ENCODE measurements at places on chromosomes 16 and 17. TPM values are rescaled to one million over a fixed set of nuclear protein-coding genes. Genes with fewer than 3 reads are reported as not detected.
A peak's percentile ranks its signal among the peaks of the same experiment; 100 is the strongest.

DNA sequence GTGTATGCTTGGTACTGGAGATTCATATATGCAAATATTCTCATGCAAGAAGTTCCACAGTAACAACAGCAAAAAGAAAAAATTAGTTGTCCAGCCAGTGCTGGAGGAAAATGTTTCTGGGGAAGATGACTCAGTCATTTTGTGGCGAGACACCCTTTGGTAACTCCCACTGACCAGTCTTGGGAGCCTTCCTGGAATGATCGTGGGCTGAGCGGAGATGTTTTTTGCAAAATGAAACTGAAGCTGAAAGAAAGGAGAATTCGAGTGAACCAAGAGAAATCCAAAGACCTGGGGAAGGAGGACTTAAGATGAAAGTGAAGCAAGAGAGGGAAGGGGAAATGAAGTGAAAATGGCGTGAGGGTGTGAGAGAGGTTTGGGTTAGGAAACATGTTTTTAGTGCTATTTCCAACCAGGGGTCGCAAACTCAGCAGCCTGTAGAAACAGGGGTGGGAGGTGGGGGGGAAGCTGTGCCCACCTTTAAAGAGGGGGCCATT lies 5.2 kb downstream of the ITPRIPL2 start:
- peaks cover 12% of the 10 kb centered on the region for H3K36me3 ChIP-seq
- H3K27me3 ChIP-seq = no peaks in the 10 kb centered on the region
- peaks cover 20% of the 10 kb centered on the region for H3K4me1 ChIP-seq
- H3K4me3 ChIP-seq = no peak overlapping the region
- DNase-seq = no peak

Gene ACSM2B
- total RNA-seq = not detected

Gene SMPD3
- total RNA-seq = 0.07 TPM

GRCh38 chr17:19482576-19482975 lies 51.1 kb upstream of the SLC47A1 start:
- H3K27ac ChIP-seq = peak overlapping the region; percentile 17
- H3K4me1 ChIP-seq = no peaks in the 10 kb centered on the region
- no peaks in the 10 kb centered on the region for H3K27me3 ChIP-seq

Gene CHAD
- not detected for total RNA-seq

Gene PRDM7
- total RNA-seq = not detected

Gene KRT33A
- not detected for total RNA-seq

Gene MAPT
- total RNA-seq = 0.34 TPM

GRCh38 chr17:35969558-35970380 lies 11.5 kb downstream of the CCL16 start:
- no peaks in the 10 kb centered on the region for H3K36me3 ChIP-seq
- H3K27ac ChIP-seq = no peak overlapping the region
- H3K4me3 ChIP-seq = no peak overlapping the region
- H3K4me1 ChIP-seq = peaks cover 4% of the 10 kb centered on the region
- peak; percentile 97 for DNase-seq

Gene GGT6
- not detected for total RNA-seq

DNA sequence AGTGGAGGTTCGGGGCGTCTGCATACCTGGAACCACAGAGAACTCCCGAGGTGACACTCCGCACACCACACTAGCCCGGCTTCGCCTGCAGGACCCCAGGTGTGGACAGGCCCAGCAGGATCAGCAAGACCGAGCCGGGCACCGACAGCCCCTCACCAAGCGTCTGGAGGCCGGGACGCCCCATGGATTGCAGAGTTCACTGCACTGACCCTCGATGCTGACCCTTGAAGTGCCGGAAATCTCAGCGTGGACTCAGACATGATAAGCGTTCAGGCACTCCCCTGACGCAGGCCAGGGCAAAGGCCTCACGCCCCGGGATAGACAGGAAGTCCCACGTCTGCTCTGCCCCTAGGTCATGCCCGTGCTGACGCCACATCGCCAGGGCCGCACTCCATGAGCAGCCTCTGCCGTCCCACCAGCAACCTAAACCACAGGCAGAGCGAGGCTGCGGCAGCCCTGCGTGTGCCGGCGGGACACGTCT lies 26.0 kb downstream of the ACSF3 start:
- no peak for DNase-seq
- no peak overlapping the region for H3K27ac ChIP-seq
- no peak overlapping the region for H3K4me3 ChIP-seq
- H3K4me1 ChIP-seq = peaks cover 3% of the 10 kb centered on the region
- H3K27me3 ChIP-seq = no peaks in the 10 kb centered on the region

DNA sequence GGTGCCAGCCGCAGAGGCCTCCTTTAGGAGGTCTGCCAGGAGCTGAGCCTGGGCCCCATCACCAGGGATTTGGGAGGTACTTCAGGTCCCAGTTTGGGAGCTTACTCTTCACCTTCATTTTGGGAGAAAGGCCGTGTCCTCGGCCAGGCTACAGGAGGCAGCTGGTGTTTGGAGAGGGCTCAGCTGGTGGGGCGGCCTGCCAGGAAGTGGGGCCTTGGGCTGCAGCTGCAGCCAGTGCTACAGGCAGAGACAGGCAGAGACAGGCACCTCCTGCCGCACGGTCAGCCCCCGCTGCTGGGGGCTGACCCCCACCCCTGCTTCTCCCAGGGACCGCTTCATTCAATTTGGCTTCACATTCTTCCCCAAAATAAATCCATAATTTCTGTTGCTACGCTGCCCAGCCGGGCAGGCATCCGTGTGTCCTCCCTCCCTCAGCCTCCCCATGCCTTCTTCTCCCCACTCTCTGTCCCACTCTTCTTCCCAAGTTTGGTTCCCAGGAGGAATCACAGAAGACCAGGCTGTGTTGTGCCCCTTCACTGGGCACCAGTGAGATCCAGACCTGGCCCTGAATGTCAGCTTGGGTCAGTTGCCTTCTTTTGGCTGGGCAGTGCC lies 6.1 kb downstream of the TMEM235 start:
- peak; percentile 45 for DNase-seq
- no peaks in the 10 kb centered on the region for H3K4me1 ChIP-seq
- no peaks in the 10 kb centered on the region for H3K36me3 ChIP-seq
- H3K4me3 ChIP-seq = no peak overlapping the region
- H3K27me3 ChIP-seq = peaks cover 6% of the 10 kb centered on the region

GRCh38 chr16:65749506-65749905 lies 617.0 kb upstream of the CDH5 start:
- H3K4me3 ChIP-seq = no peak overlapping the region
- no peaks in the 10 kb centered on the region for H3K27me3 ChIP-seq
- H3K4me1 ChIP-seq = no peaks in the 10 kb centered on the region
- DNase-seq = no peak
- peak overlapping the region; percentile 86 for H3K27ac ChIP-seq
- H3K36me3 ChIP-seq = no peaks in the 10 kb centered on the region

- peak overlapping the region; percentile 67 for H3K27ac ChIP-seq
- peak overlapping the region; percentile 100 for H3K4me3 ChIP-seq
- H3K4me1 ChIP-seq = no peaks in the 10 kb centered on the region
- no peak for DNase-seq
- no peaks in the 10 kb centered on the region for H3K27me3 ChIP-seq
Observed at GRCh38 chr16:57446531-57447185, 527 bp downstream of the CIAPIN1 start.

GRCh38 chr17:45688353-45688752 lies 95.8 kb upstream of the CRHR1 start:
- no peaks in the 10 kb centered on the region for H3K36me3 ChIP-seq
- no peaks in the 10 kb centered on the region for H3K4me1 ChIP-seq
- peaks cover 19% of the 10 kb centered on the region for H3K27me3 ChIP-seq
- DNase-seq = no peak
- no peak overlapping the region for H3K27ac ChIP-seq

Gene GPRC5C
- total RNA-seq = 57.0 TPM

- DNase-seq = peak; percentile 79
- H3K27me3 ChIP-seq = no peaks in the 10 kb centered on the region
- peaks cover 11% of the 10 kb centered on the region for H3K4me1 ChIP-seq
Observed at GRCh38 chr17:4858882-4859260, 25.7 kb downstream of the MINK1 start.

- DNase-seq = no peak
- no peaks in the 10 kb centered on the region for H3K27me3 ChIP-seq
- no peak overlapping the region for H3K27ac ChIP-seq
- H3K4me1 ChIP-seq = no peaks in the 10 kb centered on the region
- no peaks in the 10 kb centered on the region for H3K36me3 ChIP-seq
Observed at GRCh38 chr17:1958134-1958881, 66.8 kb downstream of the RTN4RL1 start.

DNA sequence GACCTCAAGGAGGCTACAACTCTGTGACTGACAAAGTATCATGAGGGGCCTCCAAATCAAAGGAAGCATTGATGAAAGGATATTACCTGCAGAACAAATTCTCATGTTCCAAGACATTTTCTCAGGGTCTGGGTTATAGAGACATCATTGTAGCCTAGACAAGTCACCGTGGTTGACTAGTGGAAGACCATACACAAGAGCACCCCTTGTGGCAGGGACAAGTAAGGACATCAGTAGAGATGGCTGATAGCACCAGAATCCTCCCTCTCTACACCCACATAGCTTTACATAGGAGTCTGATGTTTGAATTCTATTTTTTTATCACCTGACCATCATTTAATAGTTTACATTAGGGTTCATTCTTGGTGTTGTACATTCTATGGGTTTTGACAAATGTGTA lies 32.5 kb upstream of the CDH8 start:
- H3K27ac ChIP-seq = no peak overlapping the region
- H3K4me3 ChIP-seq = no peak overlapping the region
- peaks cover 33% of the 10 kb centered on the region for H3K27me3 ChIP-seq
- H3K36me3 ChIP-seq = no peaks in the 10 kb centered on the region
- DNase-seq = peak; percentile 56

DNA sequence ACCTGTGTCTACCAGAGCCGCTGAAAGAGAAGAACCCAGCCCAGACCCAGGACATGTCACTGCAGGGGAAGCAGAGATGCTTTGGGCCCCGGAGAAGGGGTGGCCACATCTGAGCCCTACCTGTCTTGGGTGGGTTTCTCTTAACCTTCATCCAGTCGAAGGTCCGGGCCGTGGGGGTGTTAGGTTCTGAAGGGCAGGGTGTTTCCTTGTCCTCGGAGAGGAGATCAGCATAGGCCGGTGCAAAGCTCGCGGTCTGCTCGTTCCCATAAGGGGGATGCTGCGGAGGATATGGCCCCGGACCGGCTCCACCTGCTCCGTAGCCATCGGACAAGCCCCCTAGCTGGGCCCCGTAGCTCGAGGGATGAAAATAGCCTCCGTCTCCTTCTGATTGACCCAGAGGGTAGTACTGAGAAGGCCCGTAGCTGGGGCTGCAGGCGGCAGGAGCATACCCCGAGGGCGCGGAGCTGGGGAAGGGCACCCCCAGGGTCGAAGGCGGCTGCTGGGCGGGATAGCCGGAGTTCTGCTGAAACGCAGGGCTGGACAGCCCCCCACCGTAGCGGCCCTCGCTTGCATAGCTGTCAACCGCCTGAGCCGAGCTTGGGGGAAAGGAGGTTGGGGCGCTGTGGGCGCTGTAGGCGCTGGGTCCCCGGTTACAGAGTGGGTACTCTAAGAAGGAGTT lies 464 bp downstream of the HOXB1 start:
- no peaks in the 10 kb centered on the region for H3K36me3 ChIP-seq
- no peak overlapping the region for H3K27ac ChIP-seq
- no peak overlapping the region for H3K4me3 ChIP-seq
- peaks cover 81% of the 10 kb centered on the region for H3K27me3 ChIP-seq
- H3K4me1 ChIP-seq = no peaks in the 10 kb centered on the region

All from endodermal cell (in vitro differentiated cells).